ENCODE measurements at places on chromosomes 4 and X.

- no peak for DNase-seq
Measured at GRCh38 chr4:62194342-62194741, 994.2 kb downstream of the ADGRL3 start.

- no peak for DNase-seq
Measured at GRCh38 chrX:120380699-120381098, 18.8 kb downstream of the ATP1B4 start.

GRCh38 chr4:24273136-24273535 is 311.2 kb downstream of the DHX15 start:
- no peak for DNase-seq

GRCh38 chr4:165604181-165604580 is 225.4 kb downstream of the CPE start:
- DNase-seq: no peak

GRCh38 chrX:144637731-144638130 is 609.6 kb upstream of the SPANXN1 start:
- no peak for DNase-seq

DNA sequence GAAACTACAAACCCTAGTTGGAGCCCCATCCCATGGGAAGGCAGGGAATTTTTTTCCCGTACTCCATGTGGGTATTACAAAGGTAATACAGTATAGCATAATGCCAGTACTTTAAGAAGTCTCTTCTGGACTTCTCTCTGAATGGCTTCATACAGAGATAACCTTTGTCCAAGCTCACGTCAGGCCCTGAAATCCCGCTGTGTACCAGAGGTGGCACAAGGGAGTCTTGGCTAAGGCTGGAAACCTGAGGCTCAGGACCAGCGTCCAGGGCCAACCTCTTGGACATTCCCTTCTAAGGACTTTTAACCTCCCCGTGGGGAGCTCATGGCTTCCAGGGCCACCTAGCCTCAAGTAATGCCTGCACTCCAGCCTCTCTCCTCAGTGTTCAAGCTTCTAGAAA is 338.9 kb upstream of the FAM241A start:
- no peak for DNase-seq

DNA sequence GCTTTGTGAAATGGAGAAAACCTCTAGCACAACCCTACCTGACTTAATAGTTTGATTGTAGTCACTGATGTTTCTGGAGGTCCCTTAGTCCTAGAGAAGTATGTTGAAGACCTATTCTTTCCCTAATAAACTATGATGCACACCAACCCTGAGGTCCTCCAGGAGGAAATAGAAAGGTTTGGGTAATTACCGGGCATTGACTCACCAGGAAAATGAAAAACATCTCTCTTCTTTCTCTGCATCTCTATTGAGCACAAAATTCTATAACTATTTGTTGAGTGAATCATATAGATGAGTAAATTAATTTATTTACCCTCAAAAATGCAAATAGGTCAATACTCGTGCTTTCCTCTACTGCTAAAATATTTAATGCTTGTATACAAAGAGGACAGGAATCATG is 582.4 kb upstream of the FAM241A start:
- no peak for DNase-seq

DNA sequence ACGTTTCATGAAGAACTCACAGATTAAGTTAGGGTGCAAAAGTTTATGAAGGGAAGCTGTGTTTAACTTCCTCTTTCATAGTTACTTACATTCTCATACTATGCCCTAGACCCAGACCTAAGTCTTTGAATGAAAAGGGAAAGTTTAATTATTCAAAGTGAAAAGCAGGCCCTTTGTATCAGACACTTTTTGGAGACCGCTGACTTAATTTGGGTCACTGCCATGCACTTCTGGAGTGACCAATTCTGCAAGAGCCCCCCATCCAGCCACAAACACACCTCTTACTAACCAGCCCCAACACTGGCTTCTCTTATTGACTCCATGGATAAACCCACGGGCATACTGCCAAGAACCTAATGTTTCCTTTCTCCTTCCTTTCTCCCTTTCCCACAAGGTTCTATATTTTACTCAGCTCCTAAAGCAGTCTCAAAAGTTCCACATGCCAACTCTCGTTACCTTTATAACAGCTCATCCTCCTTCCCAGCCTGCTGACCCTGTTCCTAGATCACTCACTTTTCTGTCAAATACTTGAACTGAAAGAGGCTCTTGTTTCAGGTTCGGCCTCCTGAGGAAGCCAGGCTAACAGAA is 34.5 kb downstream of the ABCE1 start:
- no peak for DNase-seq

- no peak for DNase-seq
Measured at GRCh38 chrX:134388161-134389109, 71.5 kb upstream of the HPRT1 start.

DNA sequence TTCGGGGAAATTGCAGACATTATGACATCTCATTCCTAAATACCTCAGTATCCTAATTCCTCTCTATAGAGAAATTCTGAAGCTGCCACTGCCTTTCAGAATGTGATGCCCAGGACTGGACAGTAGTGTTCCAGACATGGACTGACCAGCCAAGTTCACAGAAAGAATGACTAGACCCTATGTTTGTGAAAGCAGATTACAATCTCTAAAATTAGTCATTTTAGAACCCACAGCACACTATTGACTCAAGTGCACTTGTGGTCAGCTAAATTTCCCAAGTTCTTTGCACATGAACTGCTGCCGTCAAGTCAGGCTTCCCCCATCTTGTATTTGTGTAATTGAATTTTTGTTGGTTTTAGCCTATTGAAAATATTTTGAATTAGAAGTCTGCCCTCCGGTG is 81.0 kb upstream of the ESX1 start:
- no peak for DNase-seq

DNA sequence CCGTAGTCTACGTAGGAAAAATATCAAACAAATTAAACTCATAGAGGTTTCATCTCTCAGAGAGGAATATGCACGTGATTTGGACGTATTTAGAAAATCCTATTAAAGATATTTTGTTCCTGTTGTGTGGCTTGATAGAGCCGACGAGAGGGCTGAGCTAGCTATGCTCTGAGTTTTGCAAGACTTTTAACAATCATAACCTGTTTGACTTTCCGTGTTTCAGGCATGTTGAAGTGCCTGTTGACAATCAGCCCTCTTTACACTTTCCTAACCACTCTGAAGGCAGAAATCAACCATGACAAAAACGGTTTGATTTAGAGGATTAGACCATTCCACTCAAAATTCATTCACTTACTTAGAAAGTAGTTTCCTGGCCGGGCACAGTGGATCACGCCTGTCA is 297.3 kb downstream of the ASMT start:
- no peak for DNase-seq

GRCh38 chrX:4043951-4044350 is 330.5 kb upstream of the PRKX start:
- DNase-seq: no peak

- DNase-seq: no peak
Measured at GRCh38 chr4:174591243-174592021, 69.1 kb upstream of the HPGD start.

- no peak for DNase-seq
Measured at GRCh38 chrX:39360101-39360500, 558.8 kb downstream of the MID1IP1 start.

- DNase-seq: no peak
Measured at GRCh38 chr4:84973856-84974255, 7.4 kb upstream of the WDFY3 start.

All from stimulated activated CD4-positive, alpha-beta T cell treated with anti-CD3 and anti-CD28 coated beads, Interleukin-1b, Interleukin-23, amount 100 ng/mL, for 1 hour (primary cell).